MV-4-11 (cell line): ENCODE measurements at places on chromosomes 2 and 18.

DNA sequence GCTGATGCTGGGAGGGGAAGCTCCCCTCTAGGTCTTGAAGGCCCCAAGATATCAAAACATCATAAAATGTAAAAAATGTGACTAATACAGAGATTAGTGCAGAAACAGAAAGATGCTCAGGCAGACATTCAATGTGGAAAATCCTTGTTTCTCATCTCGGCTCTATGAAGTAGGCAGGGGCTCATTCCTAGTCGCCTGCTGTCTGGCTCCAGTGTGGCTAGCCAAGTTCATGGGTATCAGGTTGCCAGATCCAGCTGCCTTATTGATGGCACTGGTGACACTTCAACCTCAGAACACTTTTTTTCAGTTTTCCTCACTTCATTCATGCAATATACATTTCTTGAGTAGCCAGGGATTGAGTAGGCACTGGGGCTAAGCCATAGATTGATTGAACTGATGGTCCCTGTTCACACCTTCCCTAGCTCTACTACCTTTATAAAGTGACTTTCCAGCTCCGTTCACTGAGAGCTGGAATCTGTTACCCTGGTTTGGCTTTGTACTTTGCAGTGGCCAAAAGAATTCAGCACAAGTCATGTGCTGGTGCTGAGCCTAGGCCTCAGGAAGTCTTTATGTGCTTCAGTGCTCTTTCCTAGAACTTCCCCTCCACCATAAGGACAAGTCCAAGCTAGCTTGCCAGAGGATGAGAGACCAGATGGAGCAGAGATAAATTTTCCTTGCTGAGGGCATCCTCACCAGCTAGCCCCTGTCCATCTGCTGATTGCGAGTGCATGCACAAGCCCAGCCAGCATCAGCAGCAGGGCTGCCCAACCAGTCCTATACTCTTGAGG, 373.6 kb upstream of the ST6GAL2 start:
- no peak for DNase-seq

DNA sequence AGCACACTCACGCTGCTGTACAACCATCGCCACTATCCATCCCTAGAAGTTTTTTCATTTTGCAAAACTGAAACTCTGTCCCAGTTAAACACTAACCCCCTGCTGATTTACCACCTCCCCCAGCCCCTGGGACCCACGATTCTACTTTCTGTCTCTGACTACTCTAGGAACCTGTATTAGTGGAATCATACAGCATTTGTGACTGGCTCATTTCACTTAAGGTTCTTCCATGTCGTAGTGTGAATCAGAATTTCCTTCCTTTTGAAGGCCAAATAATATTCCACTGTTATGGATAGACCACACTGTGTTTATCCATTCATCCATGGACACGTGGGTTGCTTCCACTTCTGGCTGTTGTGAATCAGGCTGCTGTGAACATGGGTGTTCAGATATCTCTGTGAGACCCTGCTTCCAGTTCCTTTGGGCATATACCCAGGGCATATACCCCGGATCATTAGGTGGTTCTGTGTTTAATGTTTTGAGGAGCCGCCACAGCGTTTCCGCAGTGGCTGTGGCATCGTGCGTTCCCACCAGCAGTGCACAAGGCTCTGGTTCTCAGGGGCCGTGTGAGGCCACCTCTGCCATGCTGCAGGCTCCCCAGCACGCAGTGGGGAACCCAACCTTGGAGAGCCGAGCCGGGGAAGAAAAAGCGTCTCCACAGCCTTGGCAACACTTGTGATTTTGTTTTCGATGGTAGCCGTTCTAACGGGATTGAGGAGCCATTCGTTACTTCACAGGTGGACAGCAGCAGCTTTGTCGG, 10.1 kb downstream of the RAMP1 start:
- DNase-seq: no peak

DNA sequence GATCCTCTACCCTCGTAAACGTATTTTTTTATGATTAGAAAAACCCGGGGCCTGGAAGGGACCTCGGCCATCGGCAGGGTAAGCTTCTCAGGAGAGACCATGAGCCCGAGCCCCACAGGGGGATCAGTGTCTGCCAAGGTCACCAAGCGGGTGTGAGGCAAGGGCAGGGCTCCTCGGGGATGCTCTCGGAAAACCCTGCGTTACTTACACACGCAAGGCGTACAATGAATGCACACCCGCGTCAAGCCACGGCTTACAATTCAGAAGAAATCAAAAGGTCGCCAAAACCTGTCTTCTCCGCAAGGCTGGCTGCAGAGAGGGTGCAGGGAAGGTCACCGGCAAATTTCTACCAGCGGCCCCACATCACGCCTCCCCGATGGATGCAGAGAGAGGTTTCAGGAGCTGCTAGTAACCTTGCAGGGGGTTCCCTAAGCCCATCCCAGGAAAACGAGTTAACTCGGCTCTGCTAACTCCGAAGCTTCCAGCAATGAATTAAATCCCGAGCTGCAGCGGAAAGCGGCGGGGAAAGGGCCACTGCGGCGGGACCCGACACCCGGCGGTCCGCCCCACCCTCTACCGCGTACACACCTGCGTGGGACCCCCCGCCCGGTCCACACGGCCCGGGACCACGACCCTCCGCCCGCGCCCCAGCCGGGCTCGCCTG, 638 bp downstream of the ST3GAL5 start:
- no peak for DNase-seq

GRCh38 chr2:95292623-95293260, 4.4 kb upstream of the KCNIP3 start:
- DNase-seq: no peak

GRCh38 chr18:6488956-6489355, 74.2 kb upstream of the L3MBTL4 start:
- no peak for DNase-seq

GRCh38 chr2:138364554-138365162, 136.9 kb upstream of the SPOPL start:
- no peak for DNase-seq

DNA sequence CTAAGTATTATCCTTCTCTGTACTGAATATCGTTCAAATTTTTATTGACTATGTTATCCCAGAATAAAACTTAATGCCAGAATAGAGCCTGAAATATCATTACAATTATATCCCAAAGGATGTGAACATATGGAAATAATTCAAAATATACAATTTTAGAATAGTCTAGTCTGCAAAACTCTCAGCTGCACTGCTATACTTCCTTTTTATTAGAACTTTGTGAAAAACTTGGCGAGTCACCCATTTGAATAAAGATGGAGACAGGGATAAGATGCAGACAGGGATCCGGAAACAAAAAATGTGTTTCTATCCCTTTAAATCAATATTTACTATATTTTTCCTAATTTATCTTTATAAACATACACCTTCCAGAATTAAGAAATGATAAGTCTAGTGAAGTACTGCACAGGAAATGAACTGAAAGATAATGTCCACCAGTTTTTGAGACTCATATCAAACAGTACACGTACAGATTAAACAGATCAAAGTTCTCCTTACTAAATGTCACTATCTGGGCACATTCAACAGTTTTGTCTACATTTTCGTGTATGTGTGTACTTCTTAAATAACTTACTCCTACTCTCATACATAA, 107.8 kb downstream of the MEP1B start:
- no peak for DNase-seq

- no peak for DNase-seq
These were observed 405 bp downstream of the PPP3R1 start for GRCh38 chr2:68251855-68252399.

- DNase-seq: no peak
These were observed 32.1 kb downstream of the GRHL1 start for GRCh38 chr2:9983401-9984216.

DNA sequence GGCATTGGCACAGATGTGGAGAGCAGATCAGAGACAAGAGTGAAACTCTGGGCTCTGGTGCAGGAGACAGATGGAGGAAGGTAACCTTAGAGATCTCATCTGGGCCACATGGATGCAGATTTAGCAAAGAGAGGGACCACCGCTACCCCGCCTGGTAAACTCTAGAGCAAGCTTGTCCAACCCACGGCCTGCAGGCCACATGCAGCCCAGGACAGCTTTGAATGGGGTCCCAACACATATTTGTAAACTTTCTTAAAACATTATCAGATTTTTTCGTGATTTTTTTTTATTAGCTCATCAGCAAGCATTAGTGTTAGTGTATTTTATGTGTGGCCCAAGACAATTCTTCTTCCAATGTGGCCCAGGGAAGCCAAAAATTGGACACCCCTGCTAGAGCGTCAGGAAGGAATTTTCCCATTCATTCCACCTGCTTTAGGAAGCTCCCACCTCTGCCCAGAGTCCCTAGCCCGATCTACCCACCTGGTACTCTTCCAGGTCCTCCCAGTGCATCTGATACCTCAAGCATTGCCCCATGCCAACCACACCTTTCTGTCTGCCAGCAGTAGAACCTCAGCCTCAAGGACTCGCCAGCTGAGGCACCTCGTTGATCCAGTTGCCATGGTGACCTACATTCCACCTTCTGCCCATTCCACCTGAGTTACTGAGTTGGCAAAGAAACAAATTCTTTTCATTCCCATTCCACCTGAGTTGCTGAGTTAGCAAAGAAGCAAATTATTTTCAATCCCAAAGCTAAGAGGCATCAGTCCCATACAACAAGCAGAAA, at the start of gene CIB4:
Gene CIB4, minus strand, starts transcription at position 586 of the 784 bp plus-strand sequence. Its CDS starts 52 bp downstream, at position 534.
- no peak for DNase-seq

GRCh38 chr2:10331027-10331701, 28.5 kb downstream of the HPCAL1 start:
- DNase-seq: peak; percentile 87

GRCh38 chr2:71004857-71005256, 10.2 kb upstream of the TEX261 start:
- DNase-seq: no peak

- DNase-seq: no peak
These were observed 174.6 kb downstream of the ZNF385B start for GRCh38 chr2:179686718-179687342.

GRCh38 chr2:61421611-61422010, 49.3 kb downstream of the USP34 start:
- peak; percentile 43 for DNase-seq

DNA sequence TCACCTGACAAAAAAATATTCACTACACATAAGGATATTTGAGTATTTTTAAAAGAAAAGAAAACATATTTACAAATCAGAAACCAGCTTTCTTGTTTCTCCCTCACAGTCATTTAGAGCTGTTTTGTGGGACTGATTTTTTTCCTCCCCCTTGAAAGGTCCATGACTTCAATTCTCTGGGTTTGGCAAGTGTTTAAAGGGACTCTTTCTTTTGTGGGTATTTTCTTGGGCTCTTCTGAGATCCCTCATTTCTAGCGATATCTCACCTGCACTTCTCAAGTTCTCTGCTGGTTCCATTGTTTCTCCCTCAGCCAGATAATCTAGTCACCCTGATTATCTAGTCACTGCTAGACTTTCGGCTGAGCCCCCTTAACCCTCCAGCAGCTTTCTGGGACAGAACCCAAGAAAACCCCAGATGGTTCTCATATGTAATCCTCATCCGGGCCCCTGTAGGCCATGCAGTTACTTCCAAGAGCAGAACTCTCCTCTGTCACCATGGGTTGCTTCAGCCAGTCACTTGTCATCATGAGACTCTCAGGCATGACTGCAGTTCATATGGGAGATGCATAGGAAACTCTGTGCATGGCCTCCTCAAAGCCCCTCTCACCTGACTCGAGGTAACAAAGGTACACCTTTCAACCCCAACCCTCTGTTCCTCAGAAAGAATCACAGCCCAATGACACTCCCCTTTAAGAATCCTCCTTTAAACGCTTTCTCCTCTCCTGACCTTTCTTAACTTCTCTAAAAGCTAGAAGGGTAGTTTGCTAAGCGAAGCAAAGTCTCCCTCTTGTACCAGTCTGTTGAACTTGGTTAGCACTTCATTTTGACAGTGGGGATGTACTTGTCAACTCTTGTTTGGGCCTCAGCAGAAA, 36.7 kb upstream of the ITGA4 start:
- DNase-seq: no peak
